ENCODE measurements at places on chromosomes 11 and 22.

DNA sequence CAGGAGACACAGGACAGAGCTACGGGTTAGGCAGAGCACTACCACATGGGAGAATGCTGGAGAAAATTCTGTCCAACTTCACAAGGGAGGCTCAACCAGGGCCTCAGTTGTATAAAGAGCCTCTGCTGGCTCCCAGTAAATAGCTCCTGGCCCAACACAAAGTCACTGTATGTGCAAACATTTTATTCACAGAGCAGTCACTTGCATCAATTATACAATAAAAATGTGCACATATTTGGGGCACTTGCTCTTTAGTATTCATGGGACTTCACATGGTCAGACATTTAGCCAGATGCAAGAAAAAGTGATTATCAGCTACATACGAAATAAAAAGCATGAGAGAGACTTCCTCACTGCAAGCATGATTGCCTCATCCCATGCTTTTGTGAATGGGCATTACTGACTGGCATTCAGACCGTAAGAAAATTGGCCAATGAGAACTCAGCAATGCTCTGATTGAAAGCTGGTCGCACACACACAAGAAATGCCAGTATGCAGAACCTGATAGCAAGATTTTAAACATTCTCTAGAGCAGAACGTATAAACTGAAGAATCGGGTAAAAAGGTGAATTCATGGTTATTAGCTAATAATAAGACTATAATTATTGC is 39.4 kb downstream of the BLID start:
- DNase-seq, result no peak

DNA sequence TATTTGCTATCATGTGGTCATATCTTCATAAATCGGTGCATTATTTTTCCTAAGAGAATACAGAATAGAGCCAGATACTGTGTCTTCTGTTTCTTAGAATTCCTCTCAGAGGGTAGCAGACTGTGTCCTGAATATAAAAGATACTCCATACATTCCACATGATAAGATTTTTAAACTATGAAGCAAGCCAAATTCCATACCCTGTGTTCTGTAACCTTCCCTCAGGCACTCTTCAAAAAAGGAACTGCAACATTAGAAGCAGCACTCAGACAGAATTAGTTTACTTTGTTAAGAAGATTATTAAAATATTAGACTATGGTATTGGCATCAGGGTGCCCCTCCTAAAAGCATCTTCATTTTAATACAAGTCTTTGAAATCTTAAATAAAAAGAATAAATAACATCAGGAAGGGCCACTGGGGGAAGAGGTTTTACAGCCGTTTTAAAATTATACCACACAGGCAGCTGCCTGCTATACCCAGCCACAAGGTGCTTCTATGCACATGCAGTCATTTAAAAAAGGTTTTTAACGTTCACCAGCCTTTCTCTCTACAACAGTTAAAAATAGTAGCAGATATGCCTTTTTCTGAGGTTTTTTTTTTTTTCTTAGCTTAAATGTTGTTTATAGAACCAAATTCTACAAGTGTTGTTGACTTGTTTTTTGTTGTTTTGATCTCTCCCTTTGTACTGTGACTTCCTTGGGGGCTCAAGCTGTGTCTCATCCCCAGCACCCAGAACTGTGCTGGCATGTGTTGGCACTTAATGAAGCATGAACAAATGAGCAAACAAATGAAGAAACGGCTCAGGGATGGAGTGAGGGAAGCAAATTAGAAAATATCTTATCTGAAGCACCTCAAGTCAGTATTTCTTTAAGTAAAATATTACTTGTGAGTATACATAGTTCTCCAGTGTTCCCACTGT is 54.7 kb upstream of the CCDC89 start:
- no peak for DNase-seq

DNA sequence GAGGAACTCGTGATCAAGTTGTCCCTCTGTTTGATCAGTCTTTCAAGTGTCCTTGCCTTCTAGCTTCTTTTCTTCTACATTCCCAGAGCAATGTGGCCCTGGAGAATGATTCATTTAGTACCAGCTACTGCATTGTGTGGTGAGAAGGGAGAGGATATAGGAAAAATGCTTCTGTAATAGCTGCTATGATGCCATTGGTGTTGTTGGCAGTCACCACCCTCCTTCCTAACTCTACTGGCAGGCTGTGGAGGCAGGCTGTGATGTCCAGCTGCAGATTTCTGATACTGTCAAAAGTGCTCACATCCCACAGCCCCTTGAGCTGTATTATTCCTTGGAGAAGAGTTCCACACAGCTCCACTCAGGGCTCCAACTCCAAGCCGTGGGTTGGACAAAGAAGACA is 52.8 kb downstream of the ENDOD1 start:
- DNase-seq, result no peak

DNA sequence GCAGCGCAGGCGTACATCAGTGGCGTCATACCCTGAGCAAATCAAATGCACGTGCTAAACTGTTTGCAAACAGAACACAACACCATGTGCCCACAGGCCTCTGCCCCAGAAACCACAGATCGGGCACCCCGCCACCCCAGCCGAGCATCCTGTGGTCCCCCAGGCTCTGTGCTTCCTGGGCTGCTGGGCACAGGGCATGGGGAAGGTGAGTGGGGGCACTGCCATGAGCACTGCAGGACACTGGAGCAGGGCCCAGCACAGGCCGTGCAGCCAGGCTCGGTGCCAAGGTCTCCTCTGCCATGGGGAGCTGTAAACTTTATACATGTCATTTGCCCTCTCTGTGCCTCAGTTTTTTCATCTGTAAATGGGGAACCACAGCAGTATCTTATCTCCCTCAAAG is 62.5 kb downstream of the NAT10 start:
- DNase-seq, result no peak

- DNase-seq, result no peak
Observed at GRCh38 chr11:74577624-74578396, 14.6 kb upstream of the POLD3 start.

- no peak for DNase-seq
Observed at GRCh38 chr11:67436459-67437081, 912 bp downstream of the PTPRCAP start.

- DNase-seq, result no peak
Observed at GRCh38 chr22:50694766-50695420, 22.3 kb downstream of the SHANK3 start.

- DNase-seq, result no peak
Observed at GRCh38 chr11:69650081-69650831, 9.3 kb downstream of the CCND1 start.

GRCh38 chr11:26992031-26992541 is 1.8 kb upstream of the FIBIN start:
- DNase-seq, result no peak

- DNase-seq, result peak; percentile 65
Observed at GRCh38 chr11:94193288-94193687, 64.6 kb downstream of the PANX1 start.

DNA sequence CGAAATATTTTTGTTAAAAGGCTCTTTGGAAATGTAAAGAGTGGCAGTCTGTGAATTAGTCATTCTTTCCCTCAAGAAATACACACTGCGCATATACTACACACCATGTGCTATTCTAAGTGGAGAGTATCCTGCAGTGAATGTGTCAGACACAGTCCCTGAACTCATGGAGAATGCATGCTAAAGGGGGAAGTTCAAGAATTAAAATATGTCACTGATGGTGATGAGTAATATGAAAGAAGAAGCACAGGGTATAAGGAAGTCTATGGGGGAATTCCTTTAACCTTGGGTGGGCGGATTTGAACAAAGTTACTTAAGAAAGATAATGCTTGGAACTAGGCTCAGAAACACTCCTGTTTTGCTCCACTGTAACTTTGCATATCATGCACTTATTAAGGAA is 153.0 kb downstream of the LRRC4C start:
- no peak for DNase-seq

- no peak for DNase-seq
Observed at GRCh38 chr11:110907629-110908028, 195.4 kb upstream of the ARHGAP20 start.

DNA sequence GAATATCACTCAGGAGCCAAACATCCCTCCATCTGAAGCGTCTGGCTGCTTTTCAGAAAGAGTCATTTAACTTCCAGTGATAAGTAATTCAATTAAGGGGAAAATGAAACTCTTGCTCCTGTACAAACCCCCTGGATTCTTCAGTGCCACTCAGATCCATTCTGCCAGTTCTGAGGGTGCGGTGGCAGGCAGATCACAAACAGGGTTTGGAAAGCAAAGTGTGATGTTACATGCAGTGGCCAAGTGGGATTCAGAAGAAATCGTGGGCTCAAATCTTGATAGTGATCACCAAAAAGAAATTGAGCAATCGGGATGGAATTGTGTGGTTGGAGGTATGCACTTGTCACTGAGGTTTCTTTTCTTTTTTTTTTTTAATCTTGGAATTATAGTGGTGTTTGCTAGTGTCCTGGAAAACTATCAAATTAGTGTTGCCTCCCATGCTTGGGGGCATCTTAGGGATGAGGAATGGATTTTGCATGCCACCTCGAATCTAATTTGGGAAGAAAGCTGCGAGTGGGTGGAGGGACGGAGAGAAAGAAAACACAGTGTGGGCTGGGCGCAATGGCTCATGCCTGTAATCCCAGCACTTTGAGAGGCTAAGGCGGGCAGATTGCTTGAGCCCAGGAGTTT is 22.5 kb upstream of the RTL6 start:
- DNase-seq, result no peak

- no peak for DNase-seq
Observed at GRCh38 chr11:18191376-18191775, 18.7 kb downstream of the MRGPRX4 start.

DNA sequence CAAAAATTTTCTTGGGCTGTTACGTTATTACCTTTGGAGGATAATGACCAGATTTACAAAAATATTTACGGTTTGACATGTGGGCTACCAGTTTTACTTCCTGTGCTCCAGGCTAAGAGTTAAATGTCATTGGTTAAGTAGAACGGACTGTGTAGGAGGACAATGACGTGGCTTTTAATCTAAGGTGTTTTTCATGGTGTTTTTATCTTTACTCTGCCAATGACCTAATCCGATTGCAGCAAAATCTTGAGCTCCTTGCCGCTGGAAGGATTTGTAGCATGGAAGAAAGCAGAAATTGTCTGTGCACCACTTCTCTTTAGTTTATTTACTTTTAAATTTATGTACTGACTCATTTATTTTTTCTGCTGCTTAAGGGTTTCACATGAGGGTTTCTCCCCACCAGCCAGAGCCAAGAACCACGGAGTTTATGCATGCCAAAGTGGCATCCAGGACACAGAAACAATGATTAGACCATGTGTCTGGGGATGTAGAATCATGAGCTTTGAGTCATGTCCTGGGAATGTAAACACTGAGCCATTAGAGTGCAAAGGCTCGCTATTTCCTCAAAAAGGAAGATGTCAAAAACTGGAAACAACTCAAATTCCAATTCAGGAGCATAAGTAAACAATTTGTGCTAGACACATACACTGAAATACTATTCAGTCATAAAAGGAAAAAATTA is 1.9 kb upstream of the CARD16 start:
- peak; percentile 99 for DNase-seq

GRCh38 chr11:18986744-18987143 is 47.5 kb upstream of the MRGPRX1 start:
- DNase-seq, result no peak

- DNase-seq, result no peak
Observed at GRCh38 chr11:115929618-115930129, 425.5 kb upstream of the CADM1 start.

GRCh38 chr22:43971112-43971511 is 15.9 kb downstream of the SAMM50 start:
- DNase-seq, result no peak

DNA sequence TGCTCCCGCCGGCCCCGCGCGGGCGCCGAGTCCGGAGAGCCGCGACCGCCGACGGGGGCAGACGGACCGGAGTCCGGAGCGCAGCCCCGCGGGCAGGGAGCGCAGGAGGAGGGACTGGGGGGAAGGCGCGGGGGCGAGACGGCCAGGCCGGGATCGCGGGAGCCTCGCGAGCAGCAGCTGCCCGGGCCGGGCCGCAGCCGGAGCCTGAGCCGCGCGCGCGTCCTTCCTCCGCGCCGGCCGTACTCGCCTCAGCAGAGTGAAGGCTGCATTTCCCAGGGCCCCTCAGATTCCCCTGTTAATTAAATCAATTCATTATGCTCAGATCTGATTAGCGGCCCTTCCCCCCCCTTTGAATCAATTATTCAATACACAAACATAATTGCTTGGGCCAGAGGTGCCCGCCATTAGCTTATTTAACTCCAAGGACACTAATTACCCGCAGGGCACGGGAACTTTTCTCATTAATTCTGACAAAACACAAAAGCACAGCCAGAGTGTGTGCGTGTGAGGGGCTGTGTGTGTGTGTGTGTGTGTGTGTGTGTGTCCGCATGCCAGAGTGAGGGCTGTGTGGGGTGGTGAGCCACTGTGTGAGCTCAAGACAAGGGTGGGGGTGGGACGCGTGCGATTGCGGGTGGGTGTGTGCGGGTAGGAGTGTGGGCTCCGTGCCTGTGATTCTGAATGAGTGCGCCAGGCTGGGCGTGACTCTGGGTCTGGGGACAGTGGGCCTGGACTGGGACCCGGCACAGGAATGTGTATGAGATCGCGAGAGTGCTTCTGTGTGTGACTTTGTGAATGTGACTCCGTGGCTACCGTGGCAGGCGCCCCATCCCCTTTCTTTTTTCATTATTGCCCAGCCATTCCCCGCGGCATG is 5.1 kb upstream of the LMO1 start:
- no peak for DNase-seq

GRCh38 chr11:297586-298405 is 1.5 kb downstream of the IFITM5 start:
- DNase-seq, result no peak

GRCh38 chr11:120197251-120197891 is 13.5 kb upstream of the OAF start:
- DNase-seq, result no peak

GRCh38 chr11:27997344-27997743 is 110.6 kb downstream of the KIF18A start:
- no peak for DNase-seq

GRCh38 chr11:79377406-79377805 is 63.4 kb downstream of the TENM4 start:
- DNase-seq, result no peak

DNA sequence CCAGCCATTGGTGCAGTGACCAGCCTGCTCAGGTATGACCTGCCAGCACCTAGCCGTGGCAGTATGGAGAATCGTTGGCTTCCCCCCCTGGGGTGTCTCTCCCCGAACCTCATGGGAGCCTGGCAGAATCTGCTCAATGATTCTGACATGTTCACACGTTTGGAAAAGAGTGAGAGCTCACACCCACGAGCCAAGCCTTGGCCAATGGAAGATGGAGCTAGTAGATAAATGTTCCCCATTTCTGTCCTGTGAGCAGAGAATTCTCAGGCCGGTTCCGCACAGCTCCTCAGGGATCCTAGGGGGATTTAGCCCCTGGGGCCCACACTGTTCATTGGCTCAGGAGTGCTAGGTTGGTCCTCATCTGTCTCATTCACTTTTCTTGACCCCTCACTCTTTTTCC is 128.4 kb downstream of the RCN1 start:
- no peak for DNase-seq

DNA sequence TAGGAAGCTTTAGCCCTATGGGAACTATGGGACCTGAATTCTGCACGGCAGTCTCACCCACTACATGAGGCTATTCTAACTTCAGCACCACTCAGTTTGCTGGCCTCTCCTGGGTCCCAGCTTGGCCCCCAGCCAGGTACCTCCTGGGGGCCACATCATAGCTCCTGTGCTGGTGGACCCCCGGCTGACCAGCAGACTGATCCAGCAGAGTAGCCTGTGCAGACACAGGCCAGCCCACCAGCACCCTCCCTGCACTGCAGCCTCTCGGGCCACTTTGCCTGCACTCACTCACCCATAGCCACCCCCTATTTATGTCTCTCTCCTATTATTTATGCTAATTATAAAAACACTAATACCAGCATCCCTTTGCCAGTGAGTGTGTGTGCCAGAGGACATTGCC is 1.2 kb upstream of the OR10AG1 start:
- no peak for DNase-seq

- DNase-seq, result no peak
Observed at GRCh38 chr11:129314371-129314770, 61.3 kb upstream of the BARX2 start.

Measured in lung microvascular endothelial cell (primary cell).